Stimulated activated CD8-positive, alpha-beta memory T cell treated with anti-CD3 and anti-CD28 coated beads, Interleukin-15, amount 100 ng/mL, for 48 hours (primary cell): ENCODE measurements at places on chromosomes 6 and 20.

- DNase-seq: no peak
Measured at GRCh38 chr6:144652292-144652891, 367.3 kb downstream of the UTRN start.

GRCh38 chr6:85459224-85459901 is 9.5 kb downstream of the NT5E start:
- no peak for DNase-seq

GRCh38 chr6:79612918-79613317 is 18.2 kb upstream of the SH3BGRL2 start:
- DNase-seq: no peak

- no peak for DNase-seq
Measured at GRCh38 chr20:24423390-24424313, 45.8 kb upstream of the SYNDIG1 start.

- no peak for DNase-seq
Measured at GRCh38 chr6:134984821-134985220, 34.9 kb upstream of the ALDH8A1 start.

DNA sequence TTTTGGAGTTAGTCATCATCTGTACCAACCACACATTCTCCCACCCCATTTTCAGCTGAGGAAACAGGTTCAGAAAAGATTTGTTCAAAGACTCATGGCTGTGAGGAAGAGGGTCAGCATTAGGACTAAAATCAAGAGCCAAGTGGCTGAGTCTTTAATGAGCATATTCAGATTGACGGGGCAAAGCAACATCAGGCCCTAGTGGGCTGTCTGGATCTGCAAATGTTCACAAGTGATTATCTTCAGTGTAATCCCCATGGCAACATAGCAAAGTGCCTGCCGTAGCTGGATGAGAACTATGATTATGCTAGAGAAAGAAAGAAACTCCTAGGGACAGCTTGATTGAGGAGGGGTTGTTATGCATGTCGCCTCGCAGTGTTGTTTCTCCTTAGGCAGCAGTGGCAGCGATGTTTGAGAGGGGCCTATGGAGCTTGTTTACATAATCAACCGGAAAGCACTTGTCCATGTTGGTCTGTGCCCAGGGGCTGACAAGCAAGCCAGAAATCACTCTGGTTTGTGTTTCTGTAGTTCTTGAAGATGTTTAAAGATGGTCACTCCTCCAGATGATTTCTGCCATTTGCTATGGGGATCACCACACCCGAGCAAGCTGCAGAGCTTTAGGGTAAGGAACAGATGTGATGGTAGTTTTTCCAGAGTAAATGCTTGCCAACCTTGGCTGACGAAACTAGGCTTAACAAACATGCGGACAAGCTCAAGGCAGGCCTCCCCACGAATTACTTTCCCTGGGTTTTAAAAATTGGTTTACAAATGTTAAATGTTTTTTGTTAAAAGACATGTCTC is 124.3 kb upstream of the MLIP start:
- no peak for DNase-seq

DNA sequence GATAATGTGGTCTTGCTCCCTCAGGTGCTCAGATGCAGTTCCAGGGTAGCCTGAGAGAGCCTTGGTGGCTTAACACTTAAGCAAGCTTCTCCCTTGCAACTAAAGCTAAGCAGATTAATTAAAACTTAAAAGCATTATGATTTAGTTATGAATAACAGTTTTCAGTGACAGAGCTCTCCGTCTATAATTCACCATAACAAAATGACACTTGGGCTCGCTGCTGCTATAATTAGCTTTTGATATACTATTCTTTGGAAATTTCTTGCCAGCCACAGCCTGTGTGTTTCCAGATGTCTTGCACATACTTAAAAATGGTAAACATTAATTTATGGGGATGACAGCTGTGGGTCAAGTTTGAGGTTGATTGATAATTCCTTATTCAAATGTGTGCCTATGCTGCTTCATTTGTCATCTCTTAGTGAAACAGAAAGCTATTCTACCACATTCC is 380.5 kb downstream of the TFAP2B start:
- no peak for DNase-seq

DNA sequence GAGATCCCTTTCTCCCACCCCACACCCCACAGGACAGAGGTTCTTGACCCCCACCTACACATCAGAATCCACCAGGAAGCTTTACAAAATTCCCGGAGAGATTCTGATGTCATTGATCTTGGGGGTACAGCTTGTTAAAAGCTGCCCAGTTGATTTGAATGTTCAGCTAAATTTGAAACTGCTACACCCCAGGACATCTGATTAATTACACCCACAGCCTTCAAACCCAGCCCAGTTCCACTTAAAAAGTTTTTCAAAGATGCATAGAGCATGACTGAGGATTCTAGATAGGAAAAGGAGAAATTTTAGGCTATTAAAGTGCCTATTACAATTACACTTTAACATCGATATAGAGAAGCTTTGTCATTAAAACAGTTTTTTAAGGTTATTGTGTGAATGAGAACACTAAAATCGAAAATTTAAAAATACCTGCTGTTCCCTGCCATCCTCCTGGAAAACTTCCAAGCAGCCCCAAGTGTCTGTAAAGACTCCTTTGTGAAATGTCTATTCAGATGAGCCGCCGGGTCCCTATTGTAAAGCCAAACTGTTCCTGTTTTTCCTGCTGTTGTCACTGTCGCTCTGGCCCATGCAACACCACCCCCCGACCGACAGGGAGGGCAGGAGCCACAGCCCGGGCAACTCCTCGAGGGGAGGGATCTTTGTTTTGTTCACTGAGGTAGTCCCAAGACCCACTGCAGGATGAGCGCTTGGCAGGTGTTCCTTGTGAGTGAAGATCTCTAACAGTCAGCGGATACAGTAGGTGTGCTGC is 132.5 kb upstream of the PHACTR3 start:
- no peak for DNase-seq
